ENCODE measurements at places on chromosomes 6 and 20.

DNA sequence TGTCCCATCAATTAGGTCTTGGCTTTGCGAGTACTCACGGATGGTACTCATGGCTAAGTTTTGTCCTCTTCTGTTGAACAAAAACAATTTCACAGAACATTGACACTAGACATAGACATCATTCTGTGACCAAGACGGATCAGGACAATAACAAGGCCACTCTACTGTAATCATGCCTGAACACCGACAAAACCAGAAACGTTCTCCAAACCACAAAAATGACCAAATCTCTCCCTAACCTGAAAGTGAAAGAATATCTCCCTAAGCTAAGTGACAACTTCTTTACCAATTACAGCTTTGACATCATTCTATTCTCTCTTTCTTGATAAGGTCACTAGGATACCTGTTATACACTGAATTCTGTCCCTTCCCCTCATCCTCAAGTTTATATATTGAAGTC, 40.0 kb upstream of the SLC2A12 start:
- no peak for DNase-seq

DNA sequence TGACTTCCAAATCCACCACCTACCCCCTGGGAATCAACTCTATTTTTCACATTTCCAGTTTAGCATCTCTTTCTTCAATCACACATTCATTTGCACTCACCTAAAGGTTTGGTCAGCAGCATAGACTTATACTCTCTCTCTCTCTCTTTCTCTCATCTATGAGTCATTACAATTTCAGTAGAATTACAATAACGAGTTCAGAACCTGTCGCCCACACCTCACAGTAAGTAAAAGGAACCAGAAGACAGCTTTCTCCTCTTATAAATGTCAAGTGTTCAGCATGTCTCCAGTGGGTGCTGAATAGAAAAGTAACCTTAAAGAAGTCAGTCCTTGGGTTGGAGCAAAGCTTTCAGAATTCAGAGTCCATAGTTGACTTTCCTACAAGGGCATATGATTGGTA, 1.1 kb upstream of the PHACTR1 start:
- no peak for DNase-seq

DNA sequence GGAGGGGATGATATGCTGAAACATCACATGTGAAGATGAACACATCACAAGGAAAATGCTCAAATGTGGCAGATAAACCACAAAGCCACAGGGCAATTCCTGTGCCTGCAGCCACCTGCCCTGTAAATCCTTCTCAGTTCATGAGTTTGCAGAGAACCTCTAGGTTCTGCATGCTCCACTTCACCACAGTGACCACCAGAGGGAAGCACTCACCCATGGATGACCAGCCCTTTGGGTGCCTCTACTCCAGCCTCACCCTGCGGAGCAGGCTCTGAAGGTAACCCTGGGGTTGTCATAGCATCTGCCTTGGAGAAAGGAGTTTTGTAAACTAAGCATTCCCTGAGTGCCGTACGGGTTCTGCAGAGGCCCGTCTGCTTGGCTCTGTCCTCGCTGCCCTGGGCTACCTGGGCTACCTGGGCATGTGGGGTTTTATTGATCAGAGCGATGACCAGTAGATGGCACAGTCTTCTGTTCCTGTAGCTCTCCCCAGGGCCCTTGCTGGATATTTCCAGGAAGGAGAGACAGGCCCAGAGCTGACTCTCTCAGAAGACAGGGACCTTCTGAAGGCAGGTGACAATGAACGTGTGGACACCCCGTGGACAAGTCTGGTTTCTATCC, 31.7 kb upstream of the CST1 start:
- no peak for DNase-seq

DNA sequence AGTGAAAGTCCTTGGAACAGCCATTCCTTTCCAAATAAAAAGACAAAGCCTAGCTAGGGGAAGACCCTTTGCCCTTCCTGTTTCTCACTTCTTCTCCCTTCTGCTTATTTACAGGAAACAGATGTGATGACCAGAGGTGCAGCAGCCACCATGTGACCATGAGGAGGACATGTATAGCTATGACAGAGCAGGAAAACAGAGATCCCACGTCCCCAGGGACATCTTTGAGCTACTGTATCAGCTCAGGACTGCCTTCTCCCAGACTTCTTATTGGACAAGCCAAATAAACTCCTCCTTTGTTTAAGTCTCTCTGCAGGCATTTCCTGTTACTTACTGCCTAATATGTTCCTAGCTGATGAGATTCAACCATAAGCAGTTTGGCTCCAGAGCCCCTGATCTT, 133.1 kb upstream of the MLN start:
- no peak for DNase-seq

GRCh38 chr6:40626886-40627285, 39.7 kb upstream of the LRFN2 start:
- DNase-seq, result no peak

DNA sequence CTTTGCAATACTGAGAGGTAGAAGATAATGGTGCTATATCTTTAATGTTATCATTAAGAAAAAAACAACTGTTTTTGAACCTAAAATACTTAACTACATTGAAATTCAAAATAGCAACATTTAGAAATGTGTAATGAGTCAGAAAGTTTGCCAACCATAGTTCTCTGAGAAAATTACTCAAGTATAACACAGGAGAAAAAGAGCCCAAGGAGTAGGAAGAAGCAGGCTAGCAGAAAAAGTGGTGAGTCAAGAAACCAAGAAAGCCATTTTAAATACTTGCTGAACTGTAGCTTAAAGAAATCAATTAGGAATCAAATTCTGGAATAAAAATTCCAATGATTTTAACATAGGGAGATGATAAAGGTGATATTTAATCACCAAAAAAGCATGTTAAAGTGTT, 181.0 kb upstream of the RSPO3 start:
- DNase-seq, result no peak

GRCh38 chr20:991850-992249, 10.3 kb downstream of the RSPO4 start:
- no peak for DNase-seq

GRCh38 chr6:122381494-122382265, 17.8 kb upstream of the HSF2 start:
- no peak for DNase-seq

GRCh38 chr6:155177363-155177961, 86.4 kb upstream of the CLDN20 start:
- DNase-seq, result no peak

- DNase-seq, result no peak
Measured at GRCh38 chr20:24952376-24953208, 3.5 kb downstream of the CST7 start.

GRCh38 chr6:42391441-42391840, 60.3 kb downstream of the TRERF1 start:
- no peak for DNase-seq

DNA sequence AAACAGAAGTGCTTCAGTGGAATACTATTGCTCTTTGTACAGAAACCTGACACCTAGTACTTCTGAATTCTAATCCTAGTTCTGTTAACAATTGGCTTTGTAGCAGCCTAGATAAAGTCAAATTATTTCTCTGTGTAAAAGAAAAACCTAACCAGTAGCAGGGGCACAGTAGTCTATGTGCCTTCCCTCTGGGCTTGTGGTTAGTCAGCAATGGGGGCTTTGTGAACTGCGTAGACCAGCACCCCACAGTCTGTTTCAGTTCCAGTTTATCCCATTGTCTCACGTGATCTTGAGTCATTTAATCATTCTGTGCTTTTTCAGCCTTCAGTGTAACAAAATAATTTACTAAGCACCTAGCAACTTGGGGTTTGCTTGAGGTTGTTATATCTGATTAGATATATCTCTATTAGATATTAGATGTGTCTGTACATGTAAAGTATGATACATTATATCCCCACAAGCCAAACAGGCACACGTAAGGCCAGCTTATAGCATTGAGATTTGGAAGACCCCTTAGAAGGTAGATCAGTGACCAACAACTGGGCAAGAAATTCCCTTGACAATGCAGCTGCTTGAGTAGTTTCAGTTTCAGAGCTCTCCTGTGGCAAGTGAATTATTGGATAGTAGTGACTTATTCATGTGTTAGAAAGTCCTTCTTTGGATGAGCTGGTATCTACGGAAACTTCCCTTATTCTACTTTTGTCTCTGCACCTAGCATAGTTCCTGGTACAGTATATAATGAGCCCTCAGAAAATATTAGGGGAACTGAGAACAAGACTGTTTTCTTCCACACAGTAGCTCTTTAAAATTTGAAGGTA, 27.9 kb upstream of the CCR6 start:
- no peak for DNase-seq

DNA sequence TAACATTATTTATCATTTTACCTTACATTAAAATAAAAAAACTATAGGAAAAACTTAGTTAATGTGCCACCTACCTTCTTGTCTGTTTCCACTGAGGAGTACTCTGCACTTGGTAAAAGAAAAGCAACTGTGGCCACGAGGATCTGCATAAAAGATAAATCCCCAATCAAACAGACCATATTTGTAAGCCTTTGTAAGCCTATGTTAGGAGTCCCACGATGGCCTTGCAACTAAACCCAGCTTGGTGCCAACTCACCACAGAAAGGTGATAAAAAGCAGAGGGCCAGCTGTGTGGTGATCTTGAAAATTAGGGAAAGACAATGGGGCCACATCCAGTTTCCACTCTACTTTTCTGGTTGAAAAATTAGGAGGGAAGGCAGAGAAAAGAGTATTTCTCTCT, 156.9 kb downstream of the INSM1 start:
- no peak for DNase-seq

GRCh38 chr6:69632932-69633331, 163.9 kb downstream of the LMBRD1 start:
- no peak for DNase-seq

GRCh38 chr6:111565326-111566221, 40.1 kb downstream of the TRAF3IP2 start:
- no peak for DNase-seq

GRCh38 chr20:57294550-57294949, 28.1 kb upstream of the BMP7 start:
- DNase-seq, result no peak

- DNase-seq, result no peak
Measured at GRCh38 chr20:20253744-20254330, 114.1 kb upstream of the INSM1 start.

- DNase-seq, result no peak
Measured at GRCh38 chr6:16277101-16277981, 39.0 kb downstream of the GMPR start.

- DNase-seq, result no peak
Measured at GRCh38 chr20:7977709-7978108, 37.5 kb upstream of the HAO1 start.

DNA sequence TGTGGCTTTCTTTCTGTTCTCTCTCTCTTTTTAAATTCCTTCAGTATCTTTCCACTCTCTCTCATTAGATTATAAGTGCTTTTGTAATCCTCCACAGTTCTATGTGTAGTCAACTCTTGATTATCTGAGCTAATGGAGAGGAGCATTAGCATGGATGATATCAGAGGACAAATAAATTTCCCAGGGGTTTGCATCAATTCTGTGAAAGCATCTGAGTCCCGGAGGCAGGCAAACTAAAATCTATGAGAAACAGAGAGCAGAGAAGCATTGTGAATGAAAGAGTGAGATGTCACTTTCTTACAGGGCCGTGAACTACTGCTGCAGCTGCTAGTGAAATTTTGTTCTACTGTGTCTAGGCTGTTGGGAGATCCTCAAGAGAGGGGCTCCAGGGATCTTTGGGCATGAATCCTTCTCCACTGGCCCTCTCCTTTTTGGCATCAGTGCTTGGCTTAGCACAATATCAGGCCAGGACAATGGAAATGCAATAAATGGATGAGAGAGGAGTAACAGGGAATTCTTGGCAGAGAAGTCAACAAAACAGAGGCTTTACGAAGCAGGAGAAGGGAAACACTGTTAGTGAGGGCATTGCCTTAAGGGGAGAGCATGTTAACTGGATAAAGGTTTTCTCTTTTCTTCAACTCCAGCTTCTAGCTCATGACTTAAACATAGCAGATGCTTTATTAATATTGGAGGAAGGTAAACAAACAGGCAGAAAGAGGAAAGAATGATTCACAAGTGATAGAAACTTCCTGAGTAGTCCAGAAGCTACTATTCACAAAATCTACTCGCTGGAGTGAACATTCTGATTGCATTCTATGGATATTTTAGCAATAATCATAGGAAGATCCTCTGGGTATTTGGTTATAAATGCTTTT, 847.0 kb upstream of the MAP3K7 start:
- no peak for DNase-seq

DNA sequence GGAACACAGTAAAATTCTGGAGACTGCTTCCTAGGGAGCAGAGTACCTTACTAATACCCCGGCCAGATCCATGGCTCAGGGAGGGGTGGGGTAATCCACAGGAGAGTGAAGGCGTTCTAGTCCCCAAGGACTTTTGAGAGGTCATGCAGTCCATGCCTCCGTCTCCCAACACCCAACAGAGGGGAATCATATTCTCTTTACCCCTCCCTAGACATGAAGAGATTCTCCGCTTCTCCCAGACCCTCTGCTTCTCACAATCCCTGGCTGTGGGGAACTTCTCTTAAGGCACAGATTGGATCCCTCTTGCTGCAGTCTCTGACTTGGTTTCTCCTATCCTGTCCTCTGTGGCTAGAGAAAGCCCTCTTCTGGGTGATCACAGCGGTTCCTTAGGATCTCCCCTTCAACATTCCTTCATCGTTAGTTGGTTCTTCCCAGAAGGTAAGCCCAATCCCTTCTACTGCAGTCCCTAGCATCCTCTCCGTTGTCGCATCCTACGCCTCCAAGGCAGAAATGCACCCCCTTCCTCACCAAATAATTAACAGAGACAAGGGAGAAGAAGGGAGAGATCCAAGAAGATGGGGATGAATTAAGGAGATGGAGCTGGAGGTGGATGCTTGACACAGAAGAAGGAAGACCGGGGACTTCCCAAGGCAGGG, 562 bp downstream of the GGT7 start:
- no peak for DNase-seq

- no peak for DNase-seq
Measured at GRCh38 chr6:109671733-109672132, 19.3 kb downstream of the AK9 start.

Measured in cortex of kidney (tissue), 1 donor.